Activated T-helper 1 cell treated with anti-CD3 and anti-CD28 coated beads, Interleukin-12 subunit alpha, Interleukin-12 subunit beta, Interleukin-2, Interleukin-4 antibody, amounts not matched to agents 30 ng/mL and 10 ng/mL and 1 ng/mL, durations not matched to agents 14 hours and 24 hours and 36 hours (primary cell): ENCODE measurements at places on chromosomes 1 and 21.
A peak's percentile ranks its signal among the peaks of the same experiment; 100 is the strongest.

GRCh38 chr1:94734963-94735901 lies 84.9 kb upstream of the SLC44A3 start:
- DNase-seq = no peak

GRCh38 chr1:20867847-20868246 lies 80.7 kb upstream of the HP1BP3 start:
- no peak for DNase-seq

DNA sequence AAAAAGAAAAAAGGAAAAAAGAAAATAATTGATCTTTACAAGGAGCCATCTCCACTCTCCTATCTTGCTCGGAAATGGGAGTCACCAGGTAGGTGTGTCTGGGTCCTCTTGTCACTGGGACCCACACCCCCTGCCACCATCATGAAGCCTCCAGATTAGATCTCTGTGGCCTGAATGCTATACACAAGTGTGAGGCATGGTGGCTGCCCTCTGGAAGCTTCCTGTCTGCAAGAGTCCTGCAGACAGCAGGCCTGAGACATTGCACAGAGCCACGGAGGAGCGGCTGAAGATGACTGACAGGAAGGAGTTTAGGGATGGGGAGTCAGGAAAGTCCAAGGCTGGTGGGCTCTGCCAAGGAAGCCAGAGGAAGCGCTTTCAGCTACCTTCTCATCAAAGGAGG lies 16.2 kb downstream of the CDK18 start:
- DNase-seq = no peak

DNA sequence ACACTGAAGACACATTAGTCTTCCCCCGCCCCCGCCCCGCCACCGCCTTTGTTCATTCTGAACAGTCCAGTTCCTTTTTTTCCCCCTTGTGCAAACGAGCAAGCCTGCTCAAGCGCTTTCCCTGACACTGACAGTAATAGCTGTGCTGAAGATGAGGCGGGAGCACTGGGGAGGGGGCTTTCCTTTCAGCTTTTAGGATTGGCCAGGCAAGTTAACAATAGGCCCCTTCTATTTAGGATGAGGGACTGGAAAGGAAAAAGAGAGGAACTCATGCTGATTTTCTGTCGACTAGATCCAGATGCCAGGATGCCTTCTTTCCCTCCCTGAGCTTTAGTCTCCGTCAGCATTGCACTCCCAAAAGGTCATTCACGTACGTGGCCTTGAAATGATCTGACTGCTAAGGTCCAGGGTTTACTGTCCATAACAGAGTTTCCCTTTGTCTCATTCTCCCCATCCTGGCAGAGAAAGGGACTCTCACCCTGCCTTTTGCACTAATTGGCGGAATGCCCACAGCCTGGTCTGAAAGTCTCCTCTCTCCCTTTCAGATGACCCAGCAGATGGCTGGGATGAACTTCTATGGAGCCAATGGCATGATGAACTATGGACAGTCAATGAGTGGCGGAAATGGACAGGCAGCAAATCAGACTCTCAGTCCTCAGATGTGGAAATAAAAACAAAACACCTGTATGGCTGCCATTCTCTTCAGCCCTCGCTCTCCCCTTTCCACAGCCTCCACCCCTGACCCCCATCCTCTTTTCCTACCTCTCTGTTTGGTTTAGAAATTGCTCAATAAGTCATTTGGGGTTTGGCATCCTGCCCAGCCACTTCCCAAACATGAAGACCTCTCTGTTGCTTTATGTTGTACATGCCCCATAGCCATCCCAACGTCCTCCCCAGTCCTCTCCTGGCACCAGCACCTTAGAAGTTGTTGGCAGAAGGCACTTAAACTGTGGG lies 28.6 kb upstream of the ZFP69B start:
- DNase-seq = no peak

DNA sequence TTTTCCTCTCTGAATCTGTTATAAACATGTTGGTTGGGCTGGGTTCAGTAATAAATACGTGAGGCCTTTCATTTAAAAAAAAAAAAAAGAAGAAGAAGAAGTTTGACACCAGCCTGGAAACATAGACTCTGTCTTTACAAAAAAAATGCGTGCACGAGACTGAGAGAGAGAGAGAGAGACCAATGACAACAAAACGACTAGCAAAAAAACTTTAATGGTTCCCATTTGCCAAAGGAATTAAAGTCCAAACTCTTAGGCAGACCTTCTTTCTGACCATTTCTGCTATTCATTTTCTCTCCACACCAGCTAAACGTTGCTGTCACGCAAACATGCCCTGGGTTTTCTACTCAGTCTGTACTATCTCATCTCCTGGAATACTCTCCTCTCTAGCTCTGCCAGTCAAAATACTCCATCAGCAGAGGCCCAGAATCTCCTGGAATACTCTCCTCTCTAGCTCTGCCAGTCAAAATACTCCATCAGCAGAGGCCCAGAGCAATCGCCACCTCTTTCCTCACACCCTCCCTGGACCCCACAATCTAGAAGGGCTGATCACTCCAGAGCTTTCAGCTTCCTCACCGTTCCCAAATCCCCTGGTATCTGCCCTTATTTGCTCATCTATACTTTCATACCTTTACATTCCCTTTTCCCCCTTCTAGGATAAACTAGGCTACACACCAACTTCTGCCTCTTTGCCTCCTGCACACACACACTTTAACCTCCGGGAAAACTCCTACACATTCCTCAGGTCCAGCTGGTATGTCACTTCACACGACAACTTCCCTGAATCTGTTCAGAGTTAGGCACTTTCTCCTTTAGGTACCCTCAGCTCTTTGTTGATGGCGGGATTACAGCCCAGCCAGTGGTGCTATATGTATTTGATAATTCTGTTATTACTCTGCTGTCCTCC lies 100.0 kb downstream of the CDC7 start:
- DNase-seq = no peak

DNA sequence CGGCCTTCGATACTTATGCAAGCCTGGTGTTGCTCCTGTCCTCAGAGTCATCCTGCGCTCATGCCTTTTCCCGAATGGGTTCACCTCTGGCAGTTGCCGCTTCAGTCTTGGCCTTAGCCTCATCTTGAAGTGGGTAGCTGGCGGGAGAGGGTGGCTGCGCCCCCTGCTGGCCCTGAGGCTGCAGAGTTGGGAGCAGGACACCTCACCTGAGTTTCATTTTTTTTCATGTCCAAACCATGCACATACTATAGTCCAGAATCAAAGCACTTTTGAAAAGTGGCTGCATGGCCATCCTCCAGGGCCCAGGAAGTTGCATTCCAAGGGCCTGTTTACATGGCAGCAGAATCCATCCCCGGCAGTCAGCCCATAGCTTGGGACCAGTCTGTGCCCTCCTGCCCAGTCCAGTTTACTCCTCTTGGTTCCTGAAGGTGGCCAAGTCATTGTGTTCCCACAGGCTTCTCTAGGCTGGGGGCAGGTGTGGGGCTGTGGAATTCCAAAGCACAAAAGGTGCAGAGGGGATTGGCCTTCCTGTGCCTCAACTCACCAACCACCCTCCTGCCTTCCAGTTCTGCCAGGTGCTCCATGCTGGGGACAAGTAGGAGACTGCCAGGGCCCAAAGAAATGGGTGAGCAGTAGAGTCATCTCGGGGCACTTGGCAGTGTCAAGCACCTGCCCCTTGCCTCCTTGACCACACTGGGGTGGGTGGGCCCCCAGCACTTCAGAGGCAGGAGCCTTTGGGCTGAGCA lies 44.0 kb downstream of the YARS1 start:
- peak; percentile 58 for DNase-seq

GRCh38 chr1:100230765-100231164 lies 18.9 kb downstream of the DBT start:
- no peak for DNase-seq

- no peak for DNase-seq
Measured at GRCh38 chr21:10627316-10627863, 106.0 kb downstream of the TPTE start.

- no peak for DNase-seq
Measured at GRCh38 chr1:231839999-231840398, 213.4 kb downstream of the DISC1 start.

DNA sequence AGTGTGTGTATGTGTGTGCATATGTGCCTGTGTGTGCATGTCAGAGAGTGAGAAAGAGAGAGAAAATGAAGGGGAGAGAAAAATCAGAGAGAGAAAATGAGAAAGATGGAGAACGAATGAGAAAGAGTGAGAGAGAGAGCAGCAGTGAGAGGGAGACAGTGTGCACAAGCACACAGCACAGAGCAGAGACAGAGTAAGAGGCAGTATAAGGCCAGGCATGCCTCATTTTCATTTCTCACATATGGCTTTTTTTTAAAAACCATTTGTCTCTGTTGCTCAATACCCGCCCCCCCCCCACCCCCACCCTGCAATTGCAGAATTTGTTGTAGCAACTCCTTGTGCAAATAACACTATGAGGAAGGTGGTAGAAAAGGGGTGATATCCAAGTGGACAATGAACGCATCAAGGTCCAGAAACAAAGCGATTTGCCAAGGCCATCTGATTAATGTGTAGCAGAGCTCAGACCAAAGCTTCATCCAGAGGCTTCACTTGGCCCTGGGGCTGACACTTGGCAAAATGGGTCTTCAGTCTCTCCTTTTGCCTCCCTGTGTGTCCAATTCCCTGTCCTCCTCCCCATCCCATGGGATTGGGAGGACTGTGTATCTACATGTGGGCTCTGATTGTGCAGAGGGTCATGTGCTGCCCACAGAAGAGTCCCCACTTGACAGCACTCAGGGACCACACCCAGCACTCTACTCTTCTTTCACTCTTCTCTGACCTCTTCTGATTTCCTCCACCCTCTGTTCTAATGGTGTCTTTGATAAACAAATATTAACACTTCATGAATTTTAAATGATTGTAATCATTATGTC lies 38.9 kb upstream of the HSD3B1 start:
- DNase-seq = no peak

GRCh38 chr1:207103892-207104373 lies at the start of gene C4BPA:
TSS of gene C4BPA (plus strand) at chr1:207104233. CDS start at chr1:207113026, 8,793 bp downstream.
- no peak for DNase-seq

DNA sequence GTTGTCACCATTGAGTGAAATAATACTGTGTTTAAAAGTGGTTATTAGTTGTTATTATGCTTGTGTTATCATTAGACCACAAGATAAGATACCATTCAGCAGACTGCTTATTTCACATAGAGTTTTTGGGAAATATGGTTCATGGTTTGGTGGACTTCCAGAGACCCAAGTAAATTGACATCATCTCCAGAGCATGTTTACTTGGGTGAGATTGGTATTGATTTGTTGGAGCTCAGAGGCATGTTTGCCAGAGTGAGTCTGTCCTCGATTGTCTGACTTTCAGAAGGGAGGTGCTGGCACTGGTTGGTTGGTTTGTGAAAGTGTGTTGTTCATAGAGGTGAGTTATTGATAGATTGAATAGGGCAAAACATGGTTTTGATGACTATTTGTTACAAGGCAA lies 291.4 kb downstream of the TGFB2 start:
- DNase-seq = no peak

DNA sequence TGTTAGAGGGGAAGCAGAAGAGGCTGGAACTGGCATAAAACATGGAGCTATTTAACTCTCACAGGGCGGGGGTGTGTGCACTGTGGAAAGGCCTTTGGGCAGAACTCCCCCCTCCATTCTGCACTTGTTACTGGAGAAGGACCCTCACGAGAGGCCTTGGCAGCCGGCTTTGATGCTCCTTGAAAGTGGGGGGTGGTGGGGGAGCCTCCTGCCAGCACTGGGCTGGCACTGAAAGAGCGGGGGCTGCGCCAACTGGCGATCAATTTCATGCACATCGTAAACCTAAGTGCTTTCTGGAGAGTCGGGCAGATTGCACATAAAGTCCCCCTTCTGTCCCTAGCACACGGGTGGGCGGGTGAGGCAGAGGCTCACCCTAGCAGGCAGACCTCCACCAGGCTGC lies 28.9 kb downstream of the FOXO6 start:
- no peak for DNase-seq

- DNase-seq = no peak
Measured at GRCh38 chr1:75723989-75724471, 479 bp upstream of the ACADM start.

GRCh38 chr21:38170283-38170682 lies 86.5 kb upstream of the KCNJ15 start:
- no peak for DNase-seq

DNA sequence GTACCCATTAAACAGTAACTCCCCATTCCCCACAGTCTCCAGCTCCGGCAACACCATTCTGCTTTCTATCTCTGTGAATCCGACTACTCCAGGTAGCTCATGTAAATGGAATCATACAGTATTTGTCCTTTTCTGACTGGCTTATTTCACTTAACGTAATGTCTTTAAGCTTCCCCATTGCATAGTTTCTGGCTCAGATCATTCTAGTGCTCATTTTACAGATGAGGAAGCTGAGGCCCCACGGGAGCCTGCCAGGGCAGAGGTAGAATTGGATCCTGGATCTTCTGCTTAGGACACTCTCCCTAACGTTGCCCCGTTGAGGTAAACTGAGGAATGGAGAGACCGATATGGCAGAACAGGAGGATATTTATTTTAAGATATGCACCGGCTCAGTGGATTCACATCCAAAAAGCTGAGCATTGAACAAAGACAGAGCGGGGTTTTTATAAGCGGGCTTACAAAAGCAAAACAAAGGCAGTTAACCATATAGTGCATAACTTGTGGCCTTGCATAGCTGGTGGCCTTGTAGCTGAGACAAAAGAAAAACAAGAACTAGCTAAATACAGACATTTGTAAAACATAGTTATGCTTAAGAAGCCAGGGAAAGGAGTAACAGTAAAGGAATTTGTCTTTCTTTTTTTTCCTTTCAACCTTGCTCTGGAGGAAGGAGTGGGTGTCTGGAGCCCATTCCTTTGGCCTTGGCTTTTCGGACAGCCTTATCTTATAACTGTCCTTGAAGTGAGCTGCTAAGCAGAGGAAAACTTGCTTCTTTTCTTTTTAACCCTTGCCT lies 15.3 kb upstream of the KLHDC8A start:
- DNase-seq = no peak

- no peak for DNase-seq
Measured at GRCh38 chr1:51002516-51002915, 32.5 kb downstream of the CDKN2C start.

- no peak for DNase-seq
Measured at GRCh38 chr21:42269386-42269785, 45.8 kb downstream of the TFF3 start.

DNA sequence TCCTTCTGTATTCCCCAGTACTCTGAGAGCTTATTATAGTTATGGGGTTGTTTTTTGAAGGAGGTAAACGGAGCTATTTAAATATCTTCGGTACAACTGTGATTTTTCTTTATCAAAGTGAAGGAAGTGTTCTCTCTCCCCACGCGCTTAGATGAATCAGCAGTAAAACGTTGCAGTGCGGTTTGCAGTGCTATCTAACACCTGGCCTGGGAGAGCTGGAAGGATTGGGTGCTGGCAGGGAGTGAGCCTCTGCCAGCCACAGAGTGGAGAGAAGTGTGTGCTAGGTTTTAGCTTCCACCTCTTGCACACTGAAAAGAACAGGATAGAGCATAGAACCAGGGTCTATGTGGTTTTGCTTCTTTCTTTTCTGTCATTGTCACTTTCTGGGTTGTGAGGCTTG lies 165.9 kb downstream of the SDCCAG8 start:
- DNase-seq = peak; percentile 52

DNA sequence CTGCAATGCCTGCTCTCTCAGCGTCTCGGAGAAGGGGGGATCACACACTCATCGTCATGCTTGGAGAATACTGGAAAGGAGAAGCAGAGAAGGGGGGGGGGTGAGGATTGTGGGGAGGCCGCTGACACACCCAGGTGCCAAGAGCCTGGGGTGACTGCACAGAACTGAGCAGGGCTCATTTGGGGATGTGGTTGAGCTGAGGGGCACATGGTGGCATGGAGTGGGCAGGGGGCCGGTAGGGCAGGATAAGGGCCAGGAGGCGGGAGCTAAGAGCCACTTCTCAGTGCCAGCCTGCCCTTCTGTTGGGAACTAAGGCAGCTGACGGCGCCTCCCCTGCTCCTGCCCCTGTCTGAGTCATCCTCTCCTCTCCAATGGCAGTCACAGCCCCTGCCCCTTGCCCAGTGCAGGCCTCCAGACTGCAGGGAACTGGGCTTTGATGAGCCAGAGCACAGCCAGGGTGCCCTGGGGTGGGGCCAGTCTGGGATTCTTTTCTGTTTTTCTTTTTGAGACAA lies 27.2 kb downstream of the MRPL37 start:
- no peak for DNase-seq
